PC-3 (cell line): ENCODE measurements at places on chromosomes 6 and 20. TPM values are rescaled to one million over a fixed set of nuclear protein-coding genes. Genes with fewer than 3 reads are reported as not detected.

ADISSP gene
- total RNA-seq: 244 and 307 TPM in 2 replicates

DNA sequence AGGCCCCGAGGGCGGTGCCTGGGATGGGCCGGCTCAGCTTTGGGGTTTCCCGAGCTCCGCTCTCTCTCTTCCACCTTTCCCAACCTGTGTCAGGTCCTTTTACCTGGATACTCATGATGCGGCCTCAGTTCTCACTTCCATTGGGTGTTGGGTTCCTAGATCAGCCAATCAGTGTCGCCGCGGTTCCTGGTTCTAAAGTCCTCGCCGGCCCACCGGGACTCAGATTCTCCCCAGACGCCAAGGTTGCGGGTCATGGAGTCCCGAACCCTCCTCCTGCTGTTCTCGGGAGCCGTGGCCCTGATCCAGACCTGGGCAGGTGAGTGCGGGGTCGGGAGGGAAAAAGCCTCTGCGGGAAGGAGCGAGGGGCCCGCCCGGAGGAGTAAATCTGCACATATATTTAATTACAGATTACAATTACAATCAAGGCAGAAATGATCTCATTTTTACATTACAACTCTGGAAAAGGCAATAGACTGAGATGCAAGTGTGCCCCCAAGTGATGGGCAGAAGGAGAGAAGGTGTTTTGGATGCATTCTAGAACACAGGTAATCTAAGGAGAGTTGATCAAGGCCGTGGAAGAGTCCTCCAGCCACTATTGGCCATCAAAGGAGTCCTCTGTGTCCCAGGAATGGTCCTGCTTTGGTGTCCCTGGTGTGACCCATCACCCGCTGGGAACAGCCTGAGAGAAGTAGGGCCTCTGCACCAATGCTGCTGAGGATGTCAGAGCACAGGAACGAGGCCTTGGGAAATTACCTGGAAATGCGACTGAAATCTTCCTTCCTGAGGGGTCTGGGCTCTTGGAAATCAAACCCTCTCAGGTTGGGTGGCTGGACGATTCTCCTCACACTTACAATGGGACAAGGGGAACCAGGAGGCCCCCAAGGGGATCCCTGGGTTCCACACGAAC lies 34.7 kb upstream of the MICB start:
- DNase-seq: peak; percentile 95

GRCh38 chr6:166496460-166496859 lies 90.0 kb downstream of the RAMACL start:
- no peak for DNase-seq

- DNase-seq: no peak
Observed at GRCh38 chr20:23640018-23640601, 2.4 kb upstream of the CST3 start.

- DNase-seq: no peak
Observed at GRCh38 chr6:29830409-29830808, 2.8 kb downstream of the HLA-G start.

GRCh38 chr20:64083804-64084684 lies at the start of gene LKAAEAR1:
LKAAEAR1 (minus strand) TSS chr20:64084398; CDS start chr20:64084219, 179 bp downstream.
- no peak for DNase-seq

- no peak for DNase-seq
Observed at GRCh38 chr6:161212902-161213301, 61.0 kb downstream of the AGPAT4 start.

- no peak for DNase-seq
Observed at GRCh38 chr20:52922436-52922835, 49.7 kb upstream of the TSHZ2 start.

- no peak for DNase-seq
Observed at GRCh38 chr6:10583509-10583901, 62.4 kb downstream of the GCNT2 start.

DNA sequence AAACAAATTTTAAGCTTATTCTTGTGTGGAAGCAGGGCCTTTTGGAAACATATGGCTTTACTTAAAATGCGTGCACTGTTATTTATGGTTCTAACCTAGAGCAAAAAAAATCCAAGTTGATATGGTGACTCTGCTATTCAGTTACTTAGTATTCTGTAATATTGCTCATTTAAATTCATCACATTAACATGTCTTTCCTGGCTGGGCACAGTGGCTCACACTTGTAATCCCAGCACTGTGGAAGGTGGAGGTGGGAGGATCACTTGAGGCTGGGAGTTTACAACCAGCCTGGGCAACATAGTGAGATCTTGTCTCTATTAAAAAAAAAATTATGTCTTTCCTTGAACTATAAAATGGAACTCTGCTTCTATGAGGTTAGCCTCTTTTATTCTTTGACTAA lies 57.8 kb upstream of the SDHAF4 start:
- no peak for DNase-seq
